ENCODE measurements at places on chromosomes 2 and 18.

DNA sequence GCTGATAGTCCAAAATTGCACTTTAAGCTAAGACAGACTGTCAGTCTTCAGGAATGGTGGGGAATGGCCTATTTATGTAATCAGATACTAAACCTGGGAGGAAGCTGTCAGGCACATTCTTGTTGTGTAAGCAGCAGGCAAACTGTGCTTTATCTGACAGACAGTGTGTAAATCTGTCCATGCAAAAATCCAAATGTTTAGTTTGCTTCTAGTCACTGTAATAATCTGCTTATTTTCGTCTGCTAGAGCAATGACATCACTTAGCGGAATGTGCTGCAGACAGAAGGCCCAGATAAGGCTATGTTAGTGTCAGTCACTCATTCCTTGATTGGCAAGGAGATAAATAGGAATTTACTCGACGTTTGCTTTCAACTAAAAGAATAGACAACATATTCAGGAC lies 263.5 kb downstream of the ZNF407 start:
- no peak for DNase-seq

DNA sequence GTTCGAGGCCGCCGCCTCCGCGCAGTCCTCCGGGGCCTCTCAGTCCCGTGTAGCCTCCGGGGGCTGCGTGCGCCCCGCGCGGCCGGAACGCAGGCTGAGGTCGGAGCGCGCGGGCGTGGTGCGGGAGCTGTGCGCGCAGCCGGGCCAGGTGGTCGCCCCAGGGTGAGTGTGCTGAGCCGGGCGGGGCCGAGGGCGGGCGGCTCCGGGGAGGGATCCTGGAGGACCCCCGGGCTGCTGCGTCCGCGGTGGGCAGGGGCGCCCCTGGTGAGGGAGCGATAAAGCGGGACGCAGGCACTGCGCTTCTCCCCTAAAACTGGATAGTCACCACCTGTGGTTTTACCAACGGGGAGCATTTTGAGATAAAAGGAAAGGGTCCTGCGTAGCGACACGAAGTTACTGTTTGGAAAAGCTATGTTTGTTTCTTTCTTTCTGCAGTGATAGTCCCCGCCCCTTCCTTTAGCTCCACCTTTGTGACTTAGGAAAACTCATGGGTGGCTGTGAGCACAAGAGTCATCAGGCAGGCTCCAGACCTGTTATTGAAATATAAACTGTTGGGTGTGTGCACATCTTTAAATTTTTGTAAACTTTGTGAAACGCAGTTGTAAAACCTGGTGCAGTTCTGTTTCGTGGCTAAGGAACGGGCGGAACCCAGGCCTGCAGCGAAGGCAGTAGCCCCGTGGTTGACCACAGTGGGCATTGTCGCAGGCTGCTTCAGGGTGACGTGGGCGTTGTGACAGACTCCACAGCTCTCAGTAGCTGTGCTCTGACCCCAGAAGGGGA lies 687 bp downstream of the CTDP1 start:
- DNase-seq, result no peak

- no peak for DNase-seq
Measured at GRCh38 chr18:42508683-42509296, 553.8 kb downstream of the PIK3C3 start.

DNA sequence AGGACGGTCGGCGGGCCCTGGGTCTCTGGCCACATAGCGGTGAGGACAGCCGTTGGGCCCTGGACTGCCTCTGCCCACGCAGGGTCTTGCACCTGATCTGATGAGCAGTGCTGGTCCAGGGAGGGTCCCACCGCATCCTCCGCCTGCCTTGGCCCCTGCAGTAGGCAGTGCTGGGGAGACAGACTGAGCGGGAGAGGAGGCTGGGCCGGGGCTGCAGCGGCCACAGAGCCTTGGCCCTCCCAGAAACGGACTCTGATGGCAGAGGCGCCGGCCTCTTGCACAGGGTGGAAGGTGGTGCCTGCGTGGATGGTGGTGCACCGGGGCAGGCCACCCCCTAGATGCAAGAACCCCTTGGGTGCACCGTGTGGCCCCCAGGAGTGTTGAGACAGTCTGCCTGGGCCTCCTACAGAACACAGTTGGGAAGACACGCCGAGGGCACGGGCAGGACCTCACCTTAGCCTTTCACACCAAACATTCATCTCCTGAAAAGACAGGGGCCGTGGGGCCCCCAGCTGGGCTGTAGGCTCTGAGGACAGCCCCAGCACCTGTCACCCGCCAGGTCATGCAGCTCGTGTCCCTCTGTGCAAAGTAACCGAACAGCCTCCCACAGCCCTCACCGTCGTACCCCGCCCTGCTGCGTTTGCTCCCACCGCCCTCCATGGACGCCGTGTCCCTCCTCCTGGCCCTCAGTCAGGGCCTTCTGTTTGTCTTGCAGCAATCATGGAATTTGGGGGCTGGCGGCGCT lies 36.8 kb downstream of the NFATC1 start:
- no peak for DNase-seq

GRCh38 chr18:5653802-5654201 lies 110.0 kb upstream of the EPB41L3 start:
- no peak for DNase-seq

DNA sequence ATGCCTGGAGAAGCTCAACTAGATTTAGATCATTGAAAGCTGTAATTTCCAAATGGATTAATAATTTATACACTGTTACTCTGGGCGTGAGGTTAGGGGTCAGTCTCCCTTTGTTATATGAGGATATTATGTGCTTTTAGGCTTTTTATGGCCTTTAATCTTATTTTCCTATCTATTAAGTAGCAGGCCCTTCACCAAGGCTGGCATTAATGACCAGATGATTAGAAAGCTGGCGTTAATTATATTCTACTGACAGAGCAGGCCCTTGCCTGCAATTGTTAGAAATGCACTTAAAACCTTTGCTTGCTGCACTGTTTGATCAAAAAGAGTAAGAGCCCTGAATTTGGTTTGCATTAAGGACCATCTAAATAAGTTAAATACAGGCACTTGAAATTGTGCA lies 75.3 kb downstream of the EPAS1 start:
- no peak for DNase-seq

- no peak for DNase-seq
Measured at GRCh38 chr2:151570191-151570590, 160.5 kb downstream of the RIF1 start.
